ENCODE measurements at places on chromosomes 2 and 18. TPM values are rescaled to one million over a fixed set of nuclear protein-coding genes. Genes with fewer than 3 reads are reported as not detected.
A peak's percentile ranks its signal among the peaks of the same experiment; 100 is the strongest.

The CFAP53 gene
- polyA plus RNA-seq: not detected

The CYRIA gene
- polyA plus RNA-seq: 6.3 TPM

The METTL4 gene
- polyA plus RNA-seq: 14.4 TPM

The DYSF gene
- 3.9 TPM for polyA plus RNA-seq

The PTGR3 gene
- polyA plus RNA-seq: 20.3 TPM

The DNAJC5G gene
- polyA plus RNA-seq: not detected

The SMARCAL1 gene
- polyA plus RNA-seq: 29.3 TPM

The PARD3B gene
- not detected for polyA plus RNA-seq

The ANKRD30B gene
- polyA plus RNA-seq: not detected

The ANKRD30BL gene
- polyA plus RNA-seq: not detected

The REG1B gene
- not detected for polyA plus RNA-seq

The VIT gene
- 0.08 TPM for polyA plus RNA-seq

The MBD5 gene
- 16.9 TPM for polyA plus RNA-seq

- DNase-seq: peak; percentile 27
- no peaks in the 10 kb centered on the region for H3K36me3 ChIP-seq
- peak overlapping the region; percentile 98 for H3K4me3 ChIP-seq
- H3K4me1 ChIP-seq: peaks cover 56% of the 10 kb centered on the region
- peak overlapping the region; percentile 100 for H3K27ac ChIP-seq
- H3K27me3 ChIP-seq: no peaks in the 10 kb centered on the region
Observed at GRCh38 chr2:191675807-191676721, 1.9 kb upstream of the NABP1 start.

GRCh38 chr2:58569475-58570185, 328.5 kb upstream of the FANCL start:
- no peaks in the 10 kb centered on the region for H3K4me1 ChIP-seq
- H3K36me3 ChIP-seq: no peaks in the 10 kb centered on the region
- no peak overlapping the region for H3K4me3 ChIP-seq
- H3K27me3 ChIP-seq: no peaks in the 10 kb centered on the region
- no peak overlapping the region for H3K27ac ChIP-seq

GRCh38 chr18:54268751-54269150, 566 bp upstream of the POLI start:
- no peaks in the 10 kb centered on the region for H3K27me3 ChIP-seq
- peak overlapping the region; percentile 89 for H3K27ac ChIP-seq

GRCh38 chr2:9692456-9693195, 61.8 kb upstream of the YWHAQ start:
- H3K27ac ChIP-seq: no peak overlapping the region
- no peak for DNase-seq
- H3K4me3 ChIP-seq: no peak overlapping the region
- no peaks in the 10 kb centered on the region for H3K36me3 ChIP-seq
- H3K4me1 ChIP-seq: no peaks in the 10 kb centered on the region

GRCh38 chr2:163703386-163703785, 32.4 kb downstream of the FIGN start:
- H3K4me3 ChIP-seq: no peak overlapping the region
- no peak for DNase-seq
- H3K4me1 ChIP-seq: no peaks in the 10 kb centered on the region
- no peak overlapping the region for H3K27ac ChIP-seq
- H3K36me3 ChIP-seq: no peaks in the 10 kb centered on the region

DNA sequence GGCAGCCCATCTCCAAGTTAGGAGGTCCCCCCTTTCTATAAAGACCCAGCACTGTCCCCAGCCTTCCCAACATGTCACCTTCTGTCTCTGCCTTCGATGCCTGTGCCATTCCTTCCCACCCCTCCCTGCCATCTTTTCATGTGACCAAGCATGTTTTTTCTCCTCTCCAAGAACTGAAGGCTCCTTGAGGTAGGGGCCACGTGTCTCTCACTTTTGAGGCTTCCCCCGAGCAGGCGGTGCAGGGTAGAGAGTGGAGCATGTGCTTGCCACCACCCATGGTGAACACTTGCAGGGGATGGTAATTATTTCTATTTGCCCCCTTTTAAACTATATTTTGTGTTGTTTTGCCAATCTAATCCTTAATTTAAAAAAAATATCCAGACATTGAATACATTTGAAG, 168.4 kb downstream of the ACKR3 start:
- H3K36me3 ChIP-seq: no peaks in the 10 kb centered on the region
- no peaks in the 10 kb centered on the region for H3K27me3 ChIP-seq
- no peak overlapping the region for H3K27ac ChIP-seq
- H3K4me1 ChIP-seq: no peaks in the 10 kb centered on the region

DNA sequence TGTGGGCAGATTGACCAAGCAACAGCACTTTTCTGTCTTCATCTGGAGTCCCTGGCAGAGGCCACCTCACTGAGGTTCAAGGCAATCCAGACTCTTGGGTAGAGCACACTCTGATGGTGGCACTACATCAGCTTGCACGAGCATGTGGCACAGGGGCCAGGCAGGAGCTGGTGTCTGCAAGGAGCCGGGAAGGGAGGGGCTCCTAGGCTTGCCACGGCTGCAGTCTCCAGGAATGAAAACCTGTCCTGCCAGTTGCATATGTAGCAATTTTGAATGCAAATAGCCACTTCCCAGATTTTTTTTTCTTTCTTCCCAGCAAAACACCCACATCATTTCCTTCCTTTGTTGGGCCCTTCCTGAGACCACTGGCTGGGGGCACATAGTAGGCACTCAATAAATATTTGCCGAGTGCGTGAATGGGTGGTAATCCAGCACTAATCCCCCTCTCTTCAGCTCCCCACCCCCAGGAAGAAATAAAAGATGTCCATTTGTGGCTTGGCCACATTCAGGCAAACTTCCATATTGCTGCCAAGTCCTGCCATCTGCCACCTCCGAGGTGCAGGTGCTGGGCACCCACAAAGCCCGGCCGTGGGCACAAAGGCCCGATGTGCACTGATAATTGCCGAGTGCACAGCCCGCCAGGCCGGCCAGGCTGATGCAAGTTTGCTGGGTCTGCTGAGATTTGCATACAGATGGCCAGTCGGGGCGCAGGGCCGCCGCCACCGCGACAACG, 72.4 kb downstream of the MYCN start:
- no peaks in the 10 kb centered on the region for H3K36me3 ChIP-seq
- no peak overlapping the region for H3K27ac ChIP-seq
- no peak overlapping the region for H3K4me3 ChIP-seq
- no peaks in the 10 kb centered on the region for H3K27me3 ChIP-seq

GRCh38 chr2:220664272-220665107, 907.6 kb downstream of the EPHA4 start:
- H3K36me3 ChIP-seq: no peaks in the 10 kb centered on the region
- H3K27me3 ChIP-seq: no peaks in the 10 kb centered on the region
- no peak overlapping the region for H3K27ac ChIP-seq
- H3K4me1 ChIP-seq: no peaks in the 10 kb centered on the region

GRCh38 chr2:68425503-68425902, 41.6 kb downstream of the FBXO48 start:
- no peak overlapping the region for H3K27ac ChIP-seq
- no peak for DNase-seq
- H3K4me3 ChIP-seq: no peak overlapping the region
- H3K36me3 ChIP-seq: no peaks in the 10 kb centered on the region

GRCh38 chr2:148814143-148814859, 60.7 kb upstream of the KIF5C start:
- no peaks in the 10 kb centered on the region for H3K36me3 ChIP-seq
- H3K27ac ChIP-seq: no peak overlapping the region
- no peak overlapping the region for H3K4me3 ChIP-seq
- DNase-seq: no peak

DNA sequence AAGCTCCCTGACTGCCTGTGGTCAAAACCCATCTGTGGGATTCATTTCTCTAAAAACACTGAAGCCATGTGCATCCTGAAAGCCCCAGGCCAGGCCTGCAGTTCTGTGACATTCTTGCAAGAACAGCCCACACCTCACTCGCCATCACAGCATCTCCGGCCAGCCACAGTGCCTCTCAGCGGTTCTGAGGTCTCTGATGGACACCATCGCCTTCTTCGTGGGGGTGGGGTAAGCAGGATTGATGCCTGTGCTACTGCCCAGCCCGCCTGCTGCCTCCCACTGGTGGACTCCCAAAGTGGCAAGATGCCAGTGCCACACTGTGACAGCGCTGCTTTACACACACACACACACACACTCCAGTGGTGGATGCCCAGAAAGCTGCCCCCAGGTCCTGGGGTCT, 5.2 kb upstream of the PRLH start:
- H3K4me3 ChIP-seq: no peak overlapping the region
- no peaks in the 10 kb centered on the region for H3K36me3 ChIP-seq
- H3K27me3 ChIP-seq: no peaks in the 10 kb centered on the region
- no peak for DNase-seq

DNA sequence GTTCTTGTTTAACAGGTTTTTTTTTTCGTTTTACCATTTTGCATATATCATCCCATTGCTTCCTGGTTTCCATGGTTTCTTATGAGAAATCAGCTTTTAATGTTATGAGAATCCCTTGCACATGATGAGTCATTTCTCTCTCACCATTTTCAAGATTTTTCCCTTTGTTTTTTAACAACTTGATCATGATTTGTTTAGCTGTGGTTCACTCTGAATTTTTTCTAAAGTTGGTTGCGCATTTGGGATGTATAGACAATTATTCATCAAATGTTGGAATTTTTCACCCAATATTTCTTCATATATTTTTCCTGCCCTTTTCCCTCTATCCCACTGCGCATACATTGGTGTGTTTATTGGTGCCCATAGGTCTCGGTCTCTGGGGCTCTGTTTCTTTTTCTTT, 42.4 kb upstream of the BIN1 start:
- no peak overlapping the region for H3K27ac ChIP-seq
- H3K4me1 ChIP-seq: no peaks in the 10 kb centered on the region
- H3K36me3 ChIP-seq: no peaks in the 10 kb centered on the region
- no peak overlapping the region for H3K4me3 ChIP-seq

DNA sequence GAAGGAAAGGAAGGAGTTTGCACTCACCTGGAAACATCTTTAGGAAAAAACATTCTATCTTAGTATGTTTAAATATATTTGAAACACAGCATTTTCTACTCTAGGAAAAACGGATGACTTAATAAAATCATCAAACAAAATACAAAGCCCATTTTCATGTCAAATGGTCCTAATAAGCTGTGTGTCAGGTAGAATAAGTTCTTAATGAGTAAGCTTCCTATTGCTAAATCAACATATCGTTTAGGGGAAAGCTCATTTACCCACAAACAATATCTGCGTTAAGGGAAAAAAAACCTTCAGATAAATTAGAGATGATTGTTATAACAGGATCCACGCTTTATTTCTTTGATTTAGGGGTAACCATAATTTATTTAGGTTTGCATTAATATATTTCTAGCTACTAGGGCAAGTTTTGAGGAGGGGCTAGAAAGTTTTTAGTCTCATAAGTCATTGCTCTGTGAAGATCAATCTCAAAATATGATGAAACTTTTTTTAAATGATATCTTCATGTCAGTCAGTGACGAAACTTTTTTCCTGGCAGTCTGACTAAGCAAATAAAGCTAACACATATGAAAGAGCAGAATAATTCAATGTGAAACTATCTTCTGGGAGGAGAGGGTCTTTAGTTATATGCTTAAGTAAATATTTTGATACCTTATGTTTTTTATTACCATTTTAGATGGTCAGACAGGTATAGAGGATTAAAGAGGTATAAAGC, 147.1 kb downstream of the WDSUB1 start:
- no peaks in the 10 kb centered on the region for H3K36me3 ChIP-seq
- H3K4me3 ChIP-seq: no peak overlapping the region
- H3K4me1 ChIP-seq: peaks cover 4% of the 10 kb centered on the region
- no peak overlapping the region for H3K27ac ChIP-seq
- DNase-seq: no peak

- H3K4me3 ChIP-seq: no peak overlapping the region
- H3K36me3 ChIP-seq: no peaks in the 10 kb centered on the region
- no peak for DNase-seq
- no peaks in the 10 kb centered on the region for H3K27me3 ChIP-seq
- H3K4me1 ChIP-seq: no peaks in the 10 kb centered on the region
- H3K27ac ChIP-seq: no peak overlapping the region
Observed at GRCh38 chr2:100404411-100404810, 13.1 kb downstream of the CHST10 start.

GRCh38 chr2:144452169-144452988, 67.5 kb downstream of the ZEB2 start:
- no peak overlapping the region for H3K4me3 ChIP-seq
- no peaks in the 10 kb centered on the region for H3K36me3 ChIP-seq
- H3K27me3 ChIP-seq: no peaks in the 10 kb centered on the region
- peak overlapping the region; percentile 2 for H3K27ac ChIP-seq
- no peak for DNase-seq
- H3K4me1 ChIP-seq: peaks cover 23% of the 10 kb centered on the region

- H3K4me1 ChIP-seq: no peaks in the 10 kb centered on the region
- no peaks in the 10 kb centered on the region for H3K27me3 ChIP-seq
- H3K4me3 ChIP-seq: no peak overlapping the region
- no peak for DNase-seq
- H3K36me3 ChIP-seq: no peaks in the 10 kb centered on the region
Observed at GRCh38 chr2:192140236-192140839, 54.4 kb downstream of the TMEFF2 start.

- peaks cover 11% of the 10 kb centered on the region for H3K36me3 ChIP-seq
- H3K27ac ChIP-seq: no peak overlapping the region
- no peaks in the 10 kb centered on the region for H3K27me3 ChIP-seq
Observed at GRCh38 chr2:152708742-152709141, 8.5 kb downstream of the PRPF40A start.

GRCh38 chr2:101961338-101962191, 30.2 kb upstream of the IL1R2 start:
- DNase-seq: no peak
- no peaks in the 10 kb centered on the region for H3K4me1 ChIP-seq
- H3K4me3 ChIP-seq: no peak overlapping the region
- no peaks in the 10 kb centered on the region for H3K27me3 ChIP-seq
- no peak overlapping the region for H3K27ac ChIP-seq

All from CD8-positive, alpha-beta memory T cell (primary cell).